NCI-H82 (cell line): ENCODE measurements at places on chromosomes 6 and 20.

DNA sequence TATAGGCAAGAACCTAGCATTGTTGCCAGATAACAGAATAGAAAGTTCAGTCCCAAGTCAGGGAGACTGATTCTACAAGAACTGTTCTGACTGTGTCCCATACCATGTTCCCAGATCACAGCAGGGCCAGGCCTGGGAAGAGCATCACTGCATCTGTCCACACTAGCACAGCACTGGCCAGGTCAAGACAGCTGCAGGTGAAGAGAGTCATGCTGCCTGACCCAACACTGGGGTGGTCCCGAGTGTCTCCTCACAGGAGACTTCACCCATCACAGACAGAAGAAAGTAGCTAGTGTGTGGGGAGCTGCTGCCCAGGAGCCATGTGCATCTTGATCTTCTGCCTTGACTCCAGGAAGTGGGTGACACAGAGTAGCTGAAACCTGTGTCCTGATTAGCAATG is 1.3 kb upstream of the CST9L start:
- DNase-seq = no peak

DNA sequence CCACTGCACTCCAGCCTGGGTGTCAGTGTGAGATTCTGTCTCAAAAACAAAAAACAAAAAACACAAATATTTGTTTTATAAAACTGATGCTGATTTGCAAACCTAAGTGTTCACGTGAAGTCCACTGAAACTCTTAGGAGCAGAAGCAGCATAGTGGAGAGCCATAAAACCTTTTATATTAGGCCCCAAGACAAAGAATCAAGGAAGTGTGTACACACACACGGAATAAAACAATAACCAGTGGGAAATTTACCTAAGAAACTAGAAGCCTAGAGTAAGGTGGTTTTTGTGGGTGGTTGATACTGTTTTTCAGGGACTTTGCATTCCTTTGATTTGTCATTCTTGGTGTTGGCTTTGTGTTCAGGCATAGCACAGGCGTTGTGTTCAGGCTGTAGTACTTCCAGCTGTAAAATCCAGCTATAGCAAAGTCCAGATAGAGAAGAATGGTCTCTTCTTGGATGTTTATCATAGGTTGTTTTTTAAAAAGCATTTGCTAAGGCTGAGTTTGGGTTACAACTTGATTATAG is 61.3 kb downstream of the ATRN start:
- DNase-seq = no peak

- peak; percentile 37 for DNase-seq
These were observed 6.1 kb upstream of the EZR start for GRCh38 chr6:158825038-158825950.

- no peak for DNase-seq
These were observed 274.1 kb downstream of the CLIC5 start for GRCh38 chr6:45741437-45742171.

DNA sequence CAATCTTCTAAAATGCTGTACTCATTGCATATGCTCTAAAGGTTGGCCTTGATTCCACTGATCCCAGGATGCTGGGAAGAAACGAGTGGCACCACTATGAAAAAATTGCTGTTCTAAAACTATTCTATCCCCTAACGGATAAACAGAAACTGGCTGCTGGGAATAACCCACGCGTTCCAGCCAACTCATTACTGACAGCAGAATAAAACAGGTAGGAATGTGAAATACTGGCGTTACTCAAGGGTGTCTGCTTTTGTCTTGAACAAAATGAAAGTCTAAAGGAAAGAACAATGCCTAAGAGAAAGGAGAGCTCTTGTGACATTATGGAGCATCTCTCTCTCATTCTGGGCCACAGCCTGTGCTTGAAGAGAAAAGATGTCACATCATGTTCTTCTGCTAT is 26.1 kb downstream of the GPR63 start:
- DNase-seq = no peak

DNA sequence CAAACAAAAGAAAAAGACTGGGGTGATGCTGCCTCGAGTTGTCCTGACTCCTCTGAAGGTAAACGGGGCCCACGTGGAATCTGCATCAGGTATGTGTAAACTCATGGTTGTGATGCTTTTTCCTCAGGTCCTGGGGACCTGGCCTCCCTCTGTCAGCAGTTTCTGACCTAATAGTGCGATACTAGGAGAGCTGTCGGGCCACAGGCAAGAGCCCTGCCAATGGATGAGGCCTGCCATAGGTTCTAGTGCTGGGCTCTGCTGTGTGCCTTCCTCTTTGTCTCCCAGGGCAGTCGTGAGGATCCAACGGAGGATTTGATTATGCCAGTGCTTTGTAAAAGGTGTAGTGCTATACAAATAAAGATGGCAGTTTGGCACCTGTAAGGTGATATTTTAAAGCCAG is 71.2 kb downstream of the ASXL1 start:
- DNase-seq = no peak

- DNase-seq = no peak
These were observed 680.9 kb downstream of the MAFB start for GRCh38 chr20:40008177-40008576.

DNA sequence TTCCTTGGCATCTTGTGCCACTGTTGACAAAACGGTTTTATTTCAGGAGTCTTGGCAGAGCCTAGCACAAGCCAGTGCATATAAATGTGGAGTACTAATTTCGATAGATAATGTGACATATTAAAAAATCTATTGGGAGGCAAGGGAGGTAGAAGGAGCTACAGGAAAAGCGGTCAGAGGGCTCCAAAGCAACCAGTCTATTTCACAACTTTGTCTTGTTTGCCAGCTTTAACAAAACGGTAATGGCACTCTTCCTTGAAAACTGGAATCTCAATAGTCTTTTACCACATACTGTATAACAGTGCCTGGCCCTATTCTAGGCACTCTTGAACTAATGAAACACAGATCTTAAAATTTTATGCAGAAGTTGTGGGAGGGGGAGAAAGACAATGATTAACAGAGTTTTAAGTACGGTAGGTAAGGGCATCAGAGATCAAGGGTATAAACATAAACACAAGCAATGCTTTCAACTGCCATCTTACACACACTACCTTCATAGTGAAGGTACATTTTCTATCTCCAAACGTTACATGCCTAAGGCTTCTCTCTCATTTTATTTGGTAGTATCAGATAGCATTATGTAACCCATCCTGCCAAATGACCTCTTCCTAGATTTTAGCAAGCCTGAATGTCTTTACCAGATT is 33.5 kb upstream of the SYNCRIP start:
- no peak for DNase-seq

DNA sequence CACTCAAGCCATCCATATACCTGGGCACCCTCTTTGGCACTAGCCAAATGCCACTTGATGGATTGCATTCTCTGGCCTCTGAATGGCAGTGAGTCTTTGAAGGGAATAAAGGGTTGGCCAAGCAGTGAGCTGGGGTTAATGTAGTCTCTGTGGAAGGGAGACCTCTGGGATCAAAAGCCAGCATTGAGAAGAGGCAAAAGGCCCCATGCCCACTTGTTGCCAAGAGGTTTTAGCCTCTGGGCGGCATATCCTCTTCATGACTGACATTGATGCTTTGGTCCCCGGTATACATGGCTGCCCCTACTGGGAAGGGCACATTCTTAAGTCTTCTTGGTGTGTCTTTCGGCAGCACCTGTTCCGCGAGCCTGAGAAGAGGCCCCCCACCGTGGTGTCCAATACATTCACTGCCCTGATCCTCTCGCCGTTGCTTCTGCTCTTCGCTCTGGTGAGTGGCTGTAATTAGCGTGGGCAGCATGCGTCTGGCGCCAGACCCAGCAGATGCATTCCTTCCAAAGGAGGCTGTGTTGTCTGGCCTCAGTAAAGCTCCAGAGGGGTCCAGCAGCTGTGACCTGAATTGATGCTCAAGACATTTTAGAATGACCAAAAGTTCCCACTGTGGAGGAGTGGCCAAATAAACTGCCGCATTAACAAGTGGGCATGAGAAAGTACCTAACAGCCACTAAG is 29.5 kb downstream of the GHRH start:
- DNase-seq = no peak

DNA sequence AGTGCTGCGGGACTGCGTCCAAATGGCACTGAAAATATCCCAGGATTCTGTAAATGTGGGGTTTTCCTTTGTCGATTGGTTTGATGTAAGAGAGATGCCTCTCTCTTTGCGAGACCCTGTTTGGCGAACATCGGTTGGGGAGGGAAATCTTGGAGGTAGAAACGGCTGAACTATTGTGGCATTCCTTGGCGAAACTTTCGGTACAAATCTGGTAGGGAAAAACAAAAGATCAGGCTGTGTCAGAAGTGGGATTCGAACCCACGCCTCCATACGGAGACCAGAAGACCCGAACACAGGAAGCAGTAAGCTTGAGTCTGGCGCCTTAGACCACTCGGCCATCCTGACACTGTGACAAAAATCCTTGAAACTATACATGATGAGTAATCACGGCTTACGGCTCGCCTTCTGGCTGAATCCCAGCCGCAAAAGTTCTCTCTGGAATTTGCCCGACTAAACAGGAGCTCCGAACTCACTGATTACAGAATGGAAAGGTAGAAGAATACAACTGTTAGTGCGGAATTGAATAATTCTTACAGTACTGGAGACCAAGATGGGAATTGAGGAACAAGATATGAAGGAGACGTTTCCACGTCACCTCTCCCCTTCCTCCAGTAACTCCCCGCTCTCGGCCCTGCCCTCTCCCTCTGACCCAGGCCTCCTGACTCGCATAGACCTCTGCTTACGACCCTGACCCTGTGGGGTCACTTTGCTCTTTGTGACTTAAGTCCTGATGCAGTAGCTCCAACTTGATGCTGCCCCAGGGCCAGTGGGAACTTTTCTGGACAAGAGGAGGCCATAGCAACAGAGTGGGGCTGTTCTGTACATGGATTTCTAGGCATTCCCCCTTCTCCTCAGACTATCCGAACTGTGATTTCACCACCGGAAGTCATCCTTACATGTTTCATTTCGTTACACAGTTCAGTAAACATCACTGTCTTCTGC is 132.8 kb upstream of the ZNF184 start:
- peak; percentile 74 for DNase-seq
